ENCODE measurements at places on chromosomes 2 and 18.
A peak's percentile ranks its signal among the peaks of the same experiment; 100 is the strongest.

GRCh38 chr2:46276642-46277041, 20.6 kb upstream of the EPAS1 start:
- no peak for DNase-seq

GRCh38 chr2:239279508-239280295, 121.1 kb downstream of the HDAC4 start:
- no peak for DNase-seq

GRCh38 chr18:56789004-56789888, 138.1 kb downstream of the WDR7 start:
- peak; percentile 10 for DNase-seq

GRCh38 chr2:214710729-214711128, 98.8 kb downstream of the BARD1 start:
- DNase-seq: no peak

GRCh38 chr2:216915557-216916150, 55.8 kb upstream of the TNP1 start:
- no peak for DNase-seq

DNA sequence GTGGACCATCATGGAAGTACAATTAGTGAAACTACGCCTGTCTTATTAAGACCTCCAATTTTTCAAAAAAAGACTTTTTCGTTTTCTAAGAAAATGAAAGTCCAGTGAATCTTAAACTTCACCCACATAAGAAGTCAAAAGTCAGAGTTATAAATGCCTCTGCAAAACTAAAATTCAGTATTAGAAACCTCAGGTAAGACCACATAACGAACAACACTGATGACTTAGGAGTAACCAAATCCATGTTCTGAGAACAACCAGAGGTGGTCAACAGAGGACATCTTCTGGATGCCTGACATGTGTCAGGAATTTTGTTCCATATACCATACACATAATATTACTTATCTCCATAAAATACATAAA, 62.4 kb downstream of the RPL31 start:
- DNase-seq: no peak

DNA sequence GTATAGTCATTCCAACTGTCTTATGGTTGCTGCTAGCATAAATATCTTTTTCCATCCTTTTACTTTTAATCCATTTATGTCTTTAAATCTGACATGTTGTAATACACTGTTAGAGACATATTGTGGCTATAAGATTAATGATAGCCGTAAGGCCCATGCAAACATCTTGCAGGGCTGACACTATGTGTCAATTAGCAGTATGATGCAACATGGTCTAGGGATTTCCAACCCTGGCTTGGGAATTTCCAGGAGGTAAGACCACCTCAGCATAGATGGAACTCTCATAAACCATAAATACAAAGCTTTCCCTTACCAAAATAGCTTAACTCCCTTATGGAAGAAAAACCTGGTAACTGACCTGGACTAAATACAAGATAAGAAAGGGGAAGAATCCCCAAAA, 16.5 kb downstream of the SCLY start:
- DNase-seq: no peak

DNA sequence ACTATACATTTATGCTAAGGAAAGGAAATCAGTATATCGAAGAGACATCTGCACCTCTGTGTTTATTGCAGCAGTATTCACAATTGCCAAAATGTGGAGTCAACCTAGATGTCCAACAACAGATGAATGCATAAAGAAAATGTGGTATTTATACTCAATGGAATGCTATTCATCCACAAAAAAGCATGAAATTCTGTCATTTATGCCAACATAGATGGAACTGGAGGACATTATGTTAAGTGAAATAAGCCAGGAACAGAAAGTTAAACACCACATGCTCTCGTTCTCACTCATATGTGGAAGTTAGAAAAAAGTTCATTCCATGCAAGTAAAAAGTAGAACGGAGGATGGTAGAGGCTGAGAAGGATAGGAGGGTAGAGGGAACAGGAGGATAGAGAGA, 59.5 kb downstream of the TWSG1 start:
- DNase-seq: no peak

DNA sequence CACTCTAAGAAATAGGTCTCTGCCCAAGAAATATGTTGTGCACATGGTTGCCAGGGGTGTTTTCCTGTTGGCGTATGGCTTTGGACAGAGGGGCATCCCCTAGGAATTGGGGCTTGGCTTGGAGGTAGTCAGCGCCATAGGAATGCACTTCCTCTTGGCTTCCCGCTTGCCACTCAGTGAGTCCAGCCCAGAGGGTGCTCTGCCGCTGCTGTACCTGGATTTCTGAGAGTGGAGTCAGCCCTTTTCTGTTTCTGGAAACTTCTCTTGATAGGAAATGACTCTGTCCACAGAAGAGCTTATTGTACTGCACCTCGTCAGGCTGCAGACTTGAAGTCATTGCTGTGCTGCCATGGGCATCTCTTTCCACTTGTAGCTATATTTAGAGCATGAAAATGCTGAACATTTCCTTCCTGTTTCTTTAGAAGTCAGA, 116.7 kb upstream of the MGAT5 start:
- no peak for DNase-seq

Measured in stimulated activated CD4-positive, alpha-beta T cell treated with anti-CD3 and anti-CD28 coated beads, Interleukin-12 subunit alpha, Interleukin-12 subunit beta, amount 100 ng/mL, for 24 hours (primary cell).